T-helper 22 cell (primary cell): ENCODE measurements at places on chromosomes 12 and 14.

- DNase-seq = no peak
Observed at GRCh38 chr12:19810213-19810612, 370.9 kb downstream of the AEBP2 start.

DNA sequence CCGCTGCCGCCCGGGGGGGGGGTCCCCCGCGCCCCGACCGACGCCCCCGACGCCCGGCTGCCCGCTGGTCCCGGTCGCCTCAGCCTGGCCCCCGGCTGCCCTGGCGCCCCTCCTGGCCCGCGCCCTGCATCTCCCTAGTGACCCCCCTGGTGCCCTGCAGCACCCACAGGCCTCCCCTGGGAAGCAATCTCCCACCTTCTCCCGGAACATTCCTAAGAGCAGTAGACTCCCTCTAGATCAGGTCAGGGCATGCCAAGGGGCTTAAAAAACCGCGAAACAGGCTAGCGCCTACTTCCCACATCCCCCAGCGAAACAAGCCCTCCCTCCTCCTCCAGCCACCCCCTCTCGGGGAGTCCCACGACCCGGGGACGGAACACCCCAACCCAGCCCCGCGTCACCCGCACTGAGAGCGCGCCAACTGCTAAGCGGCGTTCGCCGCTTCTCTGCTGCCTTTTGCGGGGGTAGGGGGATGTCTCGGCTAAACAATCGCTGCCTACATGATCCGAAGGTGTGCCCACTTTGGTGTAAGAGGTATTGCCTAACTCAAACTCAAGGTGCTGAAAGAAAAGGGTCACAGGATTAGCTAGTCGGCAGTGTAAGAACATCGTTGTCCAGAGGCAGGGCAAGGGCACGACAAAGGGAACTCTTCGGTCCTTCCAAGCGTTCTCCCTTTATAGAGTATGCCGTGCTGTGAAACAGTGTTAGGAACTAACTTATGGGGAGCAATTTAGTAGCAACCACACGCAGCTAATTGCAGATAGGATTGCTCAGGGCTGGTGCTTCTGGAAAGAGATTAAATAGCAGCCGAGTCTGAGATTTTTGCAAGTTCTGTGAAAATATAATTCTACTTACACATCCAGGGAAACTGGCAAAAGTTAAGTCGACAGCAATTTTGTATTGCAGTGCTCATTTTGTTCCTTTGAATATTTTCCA, 619 bp upstream of the NTN4 start:
- no peak for DNase-seq

DNA sequence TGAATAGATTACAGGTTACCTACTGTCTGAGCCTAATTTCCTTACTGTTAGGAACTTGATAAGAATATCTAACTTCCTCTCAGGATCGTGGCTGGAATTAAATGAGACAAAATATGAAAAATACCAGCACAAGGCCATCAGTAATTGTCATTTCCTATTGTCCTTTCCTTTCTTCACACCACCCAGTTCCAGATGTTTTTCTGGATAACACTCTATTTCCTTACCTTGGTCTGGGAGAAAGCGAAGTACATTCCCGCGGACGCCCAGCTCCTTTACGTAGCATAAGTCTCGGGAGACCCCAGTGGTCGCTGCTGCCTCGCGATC, 376 bp downstream of the GDF3 start:
- no peak for DNase-seq

- DNase-seq = no peak
Observed at GRCh38 chr12:12885096-12885792, 6.1 kb upstream of the GPRC5A start.

- DNase-seq = no peak
Observed at GRCh38 chr12:102781117-102781516, 135.9 kb downstream of the PAH start.

DNA sequence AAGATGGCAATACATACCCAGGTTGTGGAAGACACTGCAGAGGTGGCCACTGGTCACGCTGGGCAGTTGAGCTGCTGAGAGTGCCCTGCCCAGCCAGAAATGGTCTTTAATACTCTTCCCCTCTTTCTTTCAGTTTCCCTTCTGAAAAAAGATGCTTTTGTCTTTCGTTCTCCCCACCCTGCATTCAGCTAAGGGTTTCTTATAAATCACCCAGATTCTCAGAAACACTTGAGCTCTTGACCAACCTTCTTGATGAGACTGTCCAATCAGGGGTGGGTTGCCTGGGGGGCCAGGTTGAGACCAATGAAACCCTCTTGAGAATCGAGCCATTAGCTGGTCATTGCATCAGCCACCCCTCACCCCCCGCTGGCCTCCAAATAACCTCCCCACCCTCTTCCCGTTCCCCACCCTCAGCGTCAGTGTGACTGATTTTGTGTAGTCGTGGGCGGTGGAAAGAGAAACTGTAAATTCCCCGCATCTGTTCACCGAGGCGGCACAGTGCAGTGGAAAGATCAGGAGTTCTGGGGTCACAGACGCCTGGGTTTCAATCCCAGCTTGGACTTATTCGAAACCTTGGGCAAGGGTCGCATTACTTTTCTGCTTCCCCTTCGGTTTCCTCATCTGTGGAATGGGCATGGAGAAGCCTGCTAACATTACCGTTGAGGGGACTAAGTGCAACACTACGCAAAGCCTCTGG, 52.3 kb downstream of the SLC25A47 start:
- DNase-seq = no peak

DNA sequence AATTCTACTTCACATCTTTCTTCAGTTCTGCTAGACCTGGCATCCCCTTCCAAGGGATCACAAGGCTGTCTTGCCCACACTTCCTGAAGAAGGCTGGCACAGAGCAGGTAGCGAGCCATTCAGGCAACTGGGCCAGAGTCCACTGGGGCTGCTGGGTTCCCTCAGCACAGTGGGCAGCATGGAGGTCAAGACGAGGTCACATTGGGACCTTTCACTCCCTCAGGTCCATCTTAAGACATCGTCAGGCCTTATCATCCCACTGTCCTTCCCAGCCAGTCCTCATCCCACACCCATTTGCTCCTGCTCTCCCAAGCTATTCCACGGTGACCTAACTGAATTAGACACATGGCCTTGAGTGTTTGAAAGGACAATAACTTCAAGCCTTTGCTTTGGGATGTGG, 143.1 kb upstream of the HIF1A start:
- DNase-seq = no peak

- no peak for DNase-seq
Observed at GRCh38 chr12:111029732-111030131, 109.4 kb upstream of the MYL2 start.

DNA sequence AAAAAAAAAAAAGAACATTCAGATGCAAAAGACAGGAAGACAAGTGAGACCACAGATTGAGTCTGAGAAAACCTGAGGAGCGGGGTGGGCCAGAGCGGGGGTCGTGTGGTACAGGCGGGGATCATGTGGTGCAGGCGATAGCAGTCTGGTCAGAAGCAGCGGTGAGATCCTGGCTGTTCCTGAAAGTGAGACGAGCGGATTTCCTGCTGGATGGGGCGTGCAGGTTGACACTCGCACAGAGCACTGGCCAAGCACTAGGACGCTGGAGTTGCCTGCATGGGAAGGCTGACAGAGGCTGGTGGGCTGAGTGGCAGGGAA, 35.7 kb downstream of the CDC42BPB start:
- DNase-seq = no peak

GRCh38 chr14:96580566-96580965, 78.4 kb downstream of the PAPOLA start:
- DNase-seq = no peak

DNA sequence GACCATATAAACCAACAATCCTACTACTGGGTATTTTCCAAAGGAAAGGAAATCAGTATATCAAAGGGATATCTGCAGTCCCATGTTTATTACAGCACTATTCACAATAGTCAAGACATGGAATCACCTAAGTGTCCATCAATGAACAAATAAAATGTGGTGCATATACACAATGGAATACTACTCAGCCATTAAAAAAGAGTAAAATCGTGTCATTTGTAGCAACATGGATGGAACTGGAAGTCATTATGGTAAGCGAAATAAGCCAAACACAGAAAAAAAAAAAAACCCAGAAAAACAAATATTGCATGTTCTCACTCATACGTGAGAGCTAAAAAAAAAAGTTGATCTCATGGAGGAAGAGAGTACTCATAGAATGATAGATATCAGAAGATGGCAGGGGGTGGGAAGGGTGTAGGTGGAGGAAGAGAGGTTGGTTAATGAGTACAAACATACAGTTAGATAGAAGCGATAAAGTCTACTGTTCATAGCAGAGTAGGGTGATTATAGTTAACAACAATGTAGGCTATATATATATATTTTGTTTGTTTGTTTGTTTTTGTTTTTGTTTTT, 49.3 kb downstream of the BCAT1 start:
- no peak for DNase-seq

DNA sequence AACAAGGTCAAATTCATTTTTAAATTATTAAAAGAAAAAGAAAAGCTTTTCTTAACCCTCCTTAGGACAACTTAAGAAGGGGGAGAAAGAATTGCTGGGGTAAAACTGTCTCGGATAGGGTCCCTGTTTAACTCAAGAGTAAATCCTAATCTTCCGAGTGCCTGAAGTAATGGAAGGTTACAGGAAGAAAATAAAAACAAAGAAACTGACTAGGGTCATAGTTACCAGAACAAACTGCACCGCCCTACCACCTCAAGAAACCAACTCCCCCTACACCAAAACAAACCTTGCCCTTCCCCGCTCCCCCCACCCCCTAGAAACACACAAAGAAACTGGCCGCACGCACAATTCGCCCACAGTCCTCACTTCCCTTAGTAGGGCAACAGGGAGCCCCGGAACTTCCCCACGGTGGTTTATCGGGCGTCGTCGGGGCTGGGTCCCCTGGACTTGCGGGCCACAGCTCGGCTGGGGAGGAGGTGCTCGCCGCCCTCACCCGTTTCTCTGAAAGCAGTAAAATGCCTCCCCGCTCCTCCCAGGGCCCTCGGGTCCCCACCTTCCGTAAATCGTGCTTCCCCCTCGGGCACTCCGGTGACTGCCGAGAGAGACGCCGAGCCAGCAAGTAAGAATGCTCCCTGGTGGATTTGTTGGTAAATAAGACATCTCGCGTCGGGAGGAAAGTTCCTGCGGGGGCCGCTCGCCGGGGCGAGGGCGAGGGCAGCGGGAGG, 2.4 kb downstream of the SINHCAF start:
- peak; percentile 36 for DNase-seq

DNA sequence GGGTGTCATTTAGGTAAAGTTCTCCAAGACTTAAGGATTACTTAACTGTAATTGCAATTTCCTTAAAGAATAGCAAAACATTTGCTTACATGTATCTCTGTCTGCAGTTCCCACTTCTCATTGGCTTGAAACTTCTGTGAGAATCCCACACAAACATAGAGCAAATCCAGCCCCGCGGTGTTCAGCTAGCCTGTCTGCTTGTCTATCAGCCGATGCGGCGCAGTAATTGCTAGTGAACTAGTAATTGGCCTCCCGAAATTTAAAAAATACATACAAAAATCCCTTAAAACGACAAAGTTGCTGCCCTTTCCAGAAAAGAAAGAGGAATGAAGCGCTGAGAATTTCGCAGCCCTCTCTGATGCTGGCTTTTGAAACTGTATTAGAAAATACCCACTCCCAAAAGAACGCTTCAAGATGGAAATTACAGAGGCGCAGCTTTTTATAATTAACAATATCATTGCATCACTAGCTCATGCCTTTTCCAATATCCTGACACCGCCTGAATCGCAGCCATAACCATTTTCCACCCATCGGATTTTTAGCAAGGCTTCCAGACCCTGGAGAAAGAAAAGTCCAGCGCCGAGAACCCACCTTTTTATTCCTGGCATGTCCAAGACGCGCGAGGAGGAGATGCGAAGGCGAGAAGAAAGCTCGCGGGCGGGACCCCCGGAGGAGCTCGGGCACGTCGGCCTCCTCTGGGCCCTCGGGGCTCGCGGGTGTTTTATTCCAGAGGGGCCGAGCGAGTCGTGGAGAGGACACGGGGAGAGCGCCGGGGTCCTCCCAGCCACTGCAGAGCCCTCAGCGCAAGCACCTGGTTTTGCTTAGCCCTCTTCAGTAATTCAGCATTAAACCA, 646 bp downstream of the FBLN5 start:
- no peak for DNase-seq

- no peak for DNase-seq
Observed at GRCh38 chr12:57139796-57140649, 7.4 kb downstream of the LRP1-AS start.

GRCh38 chr14:91925001-91925726, 22.3 kb downstream of the FBLN5 start:
- DNase-seq = no peak

DNA sequence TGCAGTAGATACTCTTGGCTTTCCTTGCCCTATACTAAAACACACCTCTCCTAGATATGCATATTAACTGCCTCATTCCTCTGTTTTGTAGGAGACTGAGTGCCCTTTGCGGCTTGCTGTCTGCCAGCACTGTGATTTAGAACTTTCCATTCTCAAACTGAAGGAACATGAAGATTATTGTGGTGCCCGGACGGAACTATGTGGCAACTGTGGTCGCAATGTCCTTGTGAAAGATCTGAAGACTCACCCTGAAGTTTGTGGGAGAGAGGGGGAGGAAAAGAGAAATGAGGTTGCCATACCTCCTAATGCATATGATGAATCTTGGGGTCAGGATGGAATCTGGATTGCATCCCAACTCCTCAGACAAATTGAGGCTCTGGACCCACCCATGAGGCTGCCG, 15.4 kb downstream of the TRAFD1 start:
- no peak for DNase-seq

GRCh38 chr14:99930420-99931274, 134.6 kb upstream of the EVL start:
- no peak for DNase-seq

DNA sequence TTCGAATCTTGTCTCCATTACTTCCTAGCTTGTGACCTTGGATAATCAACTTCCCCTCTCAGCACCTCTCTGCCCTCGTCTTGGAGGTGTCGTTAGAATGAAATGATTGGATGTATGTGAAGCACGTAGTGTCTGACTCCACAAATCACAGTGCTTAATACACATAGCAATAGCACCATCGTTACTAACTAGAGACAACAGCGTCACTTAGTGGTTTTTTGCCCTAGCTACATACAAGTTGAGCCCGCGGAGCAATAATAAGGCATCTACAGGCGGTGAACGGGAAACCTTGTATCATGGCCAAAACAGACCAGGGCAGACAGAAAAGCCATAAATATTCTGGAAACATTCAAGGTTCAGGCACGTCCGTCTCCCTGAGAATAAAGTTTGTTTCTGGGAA, 154.9 kb downstream of the ASCL4 start:
- DNase-seq = no peak
